Effector CD4-positive, alpha-beta T cell (primary cell): ENCODE measurements at places on chromosomes 1 and 21.

- DNase-seq, result no peak
Observed at GRCh38 chr1:232863544-232864275, 58.5 kb downstream of the MAP10 start.

- peak; percentile 44 for DNase-seq
Observed at GRCh38 chr21:46184625-46185555, 631 bp upstream of the SPATC1L start.

DNA sequence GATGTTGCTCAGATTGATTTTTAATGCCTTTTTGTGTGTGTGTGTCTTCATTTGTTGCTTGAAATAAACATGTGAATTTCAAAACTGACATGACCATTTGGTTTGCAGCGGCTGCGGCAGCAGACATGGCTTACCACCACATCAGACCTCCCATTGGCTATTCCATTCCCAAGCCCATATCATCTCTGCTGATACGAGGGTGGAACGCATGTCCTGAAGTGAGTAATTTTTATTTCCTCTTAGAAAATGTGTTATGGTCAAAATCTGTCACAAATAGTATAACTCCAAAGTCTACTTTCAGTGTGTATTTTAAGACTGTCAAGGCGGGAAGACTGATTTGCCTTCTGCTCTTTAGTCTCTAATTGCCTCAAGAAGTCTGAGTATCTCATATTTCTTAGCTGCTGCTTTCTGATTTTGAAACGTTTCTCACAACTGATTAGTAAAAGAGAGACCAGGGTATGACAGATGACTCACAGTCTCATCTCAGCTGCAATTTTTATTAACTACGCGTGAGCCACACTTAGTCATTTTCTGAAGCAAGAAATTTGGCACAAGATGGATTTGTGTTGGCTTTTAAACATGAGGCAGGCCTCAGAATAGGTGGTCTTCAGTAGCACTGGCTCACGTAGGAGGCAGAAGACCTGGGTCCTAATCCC lies 49.0 kb downstream of the LRRC53 start:
- DNase-seq, result no peak

DNA sequence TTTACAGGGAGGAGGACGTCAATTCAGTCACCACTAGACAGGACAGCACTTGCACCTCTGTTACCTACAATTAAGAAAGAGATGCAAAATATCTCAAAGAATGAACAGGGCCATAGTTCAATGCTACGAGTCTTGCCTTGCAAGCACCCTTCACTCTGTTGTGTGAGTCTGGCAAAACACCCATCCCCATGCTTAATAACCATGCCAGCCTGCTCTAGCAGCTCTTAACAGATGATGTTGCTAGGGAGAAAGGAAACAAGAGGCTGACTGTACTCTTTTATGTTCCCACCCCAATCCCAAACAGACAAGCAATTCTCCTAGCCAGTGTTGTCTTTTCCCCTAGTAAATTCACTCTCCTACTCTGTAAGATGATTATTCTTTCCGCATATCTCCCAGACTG lies 5.3 kb downstream of the CBR1 start:
- DNase-seq, result no peak

DNA sequence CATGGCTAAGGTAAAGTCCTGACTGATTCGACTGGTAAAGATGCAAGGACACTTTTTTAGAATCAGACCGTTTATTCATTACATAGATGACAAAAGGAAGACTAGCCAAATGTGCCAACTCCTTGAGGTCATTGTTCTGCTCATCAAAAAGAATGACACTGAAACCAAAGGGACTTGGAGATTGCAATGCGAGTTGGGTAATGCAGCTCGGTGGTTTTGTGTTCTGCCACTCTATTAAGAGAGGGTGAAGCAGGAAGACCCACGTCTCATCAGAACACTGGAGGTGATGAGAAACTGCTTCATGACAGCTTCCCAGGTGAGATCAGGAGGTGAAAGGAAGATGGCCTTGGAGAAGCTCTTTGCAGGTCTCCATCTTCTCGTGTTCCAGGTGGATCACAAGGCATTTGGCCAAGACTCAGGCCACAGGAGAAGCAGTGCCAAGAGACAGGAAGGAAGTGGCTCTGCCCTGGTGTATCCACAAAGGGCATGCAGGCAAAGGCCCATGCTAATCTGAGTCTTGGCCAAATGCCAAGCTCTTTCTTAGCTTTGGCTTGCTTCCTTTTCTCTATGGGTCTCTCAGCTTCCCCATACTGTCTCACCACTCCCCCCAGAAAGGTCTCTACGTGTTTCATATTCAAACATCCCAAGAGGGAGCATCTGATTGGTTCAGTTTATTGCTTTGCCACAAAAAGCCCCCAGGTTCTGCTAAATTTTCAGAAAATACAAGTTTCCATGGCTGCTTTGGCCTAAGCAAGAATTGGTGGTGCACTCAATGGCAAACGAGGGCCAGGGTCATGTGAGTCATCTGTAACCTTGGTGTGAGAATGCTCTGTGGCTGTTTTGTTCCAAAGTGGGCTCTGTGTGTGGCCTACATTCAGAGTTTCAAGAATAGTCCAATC lies 5.7 kb upstream of the CCT8 start:
- DNase-seq, result no peak

GRCh38 chr1:83807821-83808220 lies 191.1 kb downstream of the TTLL7 start:
- no peak for DNase-seq

DNA sequence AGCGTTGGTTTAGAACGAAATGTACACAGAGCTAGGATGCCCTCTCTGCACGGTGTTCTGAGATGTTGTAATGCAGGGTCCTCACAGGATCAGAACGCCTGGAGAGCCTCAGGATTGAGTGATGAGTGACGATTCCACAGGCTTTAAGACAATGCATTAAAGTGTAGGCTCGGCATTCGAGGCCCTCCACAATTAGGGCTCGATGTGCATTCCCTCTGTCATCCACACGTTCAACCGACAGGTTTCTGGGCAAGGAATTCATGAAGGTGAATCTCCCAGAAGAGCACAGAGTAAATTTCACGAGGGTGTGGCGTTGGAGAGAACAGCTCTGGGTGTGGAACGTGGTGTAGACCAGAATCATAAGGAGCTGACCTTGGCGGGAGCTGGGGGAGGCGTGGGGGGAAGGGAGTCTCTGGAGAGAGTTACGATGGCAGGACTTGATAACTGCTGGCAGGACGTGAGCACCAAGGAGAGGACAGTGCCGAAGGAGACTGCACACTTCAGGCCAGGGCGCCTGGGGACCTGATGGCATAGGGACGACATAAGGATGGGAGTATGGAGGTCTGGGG lies 51.0 kb upstream of the EFHD2 start:
- no peak for DNase-seq
